HFFc6 (cell line): ENCODE measurements at places on chromosomes 6 and 20. TPM values are rescaled to one million over a fixed set of nuclear protein-coding genes. Genes with fewer than 3 reads are reported as not detected.
A peak's percentile ranks its signal among the peaks of the same experiment; 100 is the strongest.

EEF1A2 gene
- 1.8 to 7.2 TPM (median 3.7 TPM) in 3 replicates for total RNA-seq

CFAP61 gene
- total RNA-seq, result not detected in 3 replicates

GRCh38 chr20:54144847-54145414 is 28.9 kb downstream of the CYP24A1 start:
- 0 out of 2 replicates have a peak, but pooled peaks cover 4% of the 10 kb centered on the region for H3K36me3 ChIP-seq
- H3K27me3 ChIP-seq, result peaks cover 3% of the 10 kb centered on the region; the same call in 1 of the 2 replicates
- DNase-seq, result no peak
- H3K27ac ChIP-seq, result no peak overlapping the region
- H3K4me1 ChIP-seq, result peaks cover 29% of the 10 kb centered on the region

- DNase-seq, result no peak
- H3K36me3 ChIP-seq, result no peaks in the 10 kb centered on the region; the same call in 1 of the 2 replicates
- H3K27me3 ChIP-seq, result no peaks in the 10 kb centered on the region
- H3K4me3 ChIP-seq, result no peak overlapping the region
- no peak overlapping the region for H3K27ac ChIP-seq
Observed at GRCh38 chr6:92892626-92893170, 526.7 kb downstream of the EPHA7 start.

DNA sequence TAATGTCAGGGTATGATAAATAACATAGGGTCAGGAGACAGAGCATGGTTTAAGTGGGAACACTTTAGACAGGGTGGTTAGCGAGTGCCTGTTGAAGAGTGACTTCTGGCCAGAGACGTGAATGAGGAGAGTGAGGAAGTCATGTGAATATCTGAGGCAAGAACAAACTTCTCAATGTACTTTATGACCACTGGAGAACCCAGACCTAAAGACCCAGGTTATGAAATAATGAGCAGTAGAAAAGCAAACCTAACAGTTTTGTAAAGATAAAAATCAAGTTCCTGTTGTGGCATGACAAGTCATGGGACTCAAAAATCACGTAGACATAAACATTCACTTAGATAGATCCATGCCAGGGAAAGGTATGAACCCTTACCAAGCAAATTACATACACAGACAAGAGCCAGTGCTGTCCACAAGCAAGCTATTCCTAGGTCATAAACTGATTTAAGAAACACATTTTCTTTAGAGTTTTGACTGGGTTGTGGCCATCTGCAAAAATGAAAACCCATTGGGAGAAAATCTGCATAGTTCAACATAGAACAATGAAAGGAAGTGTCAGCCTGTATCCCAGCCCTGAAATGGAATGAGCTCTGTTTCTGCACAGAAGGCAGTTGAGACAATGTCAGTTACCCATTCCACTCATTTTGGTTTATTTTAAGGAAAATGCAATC is 2.2 kb upstream of the MYCT1 start:
- H3K27me3 ChIP-seq, result no peaks in the 10 kb centered on the region
- H3K27ac ChIP-seq, result peak overlapping the region; percentile 68
- no peaks in the 10 kb centered on the region for H3K36me3 ChIP-seq
- H3K4me1 ChIP-seq, result peaks cover 52% of the 10 kb centered on the region

- H3K27me3 ChIP-seq, result peaks cover 2% of the 10 kb centered on the region
- H3K4me1 ChIP-seq, result no peaks in the 10 kb centered on the region
- no peak overlapping the region for H3K27ac ChIP-seq
- no peak for DNase-seq
Observed at GRCh38 chr6:124573953-124574352, 388.3 kb upstream of the RNF217 start.
